ENCODE measurements at places on chromosomes 7 and 10.

DNA sequence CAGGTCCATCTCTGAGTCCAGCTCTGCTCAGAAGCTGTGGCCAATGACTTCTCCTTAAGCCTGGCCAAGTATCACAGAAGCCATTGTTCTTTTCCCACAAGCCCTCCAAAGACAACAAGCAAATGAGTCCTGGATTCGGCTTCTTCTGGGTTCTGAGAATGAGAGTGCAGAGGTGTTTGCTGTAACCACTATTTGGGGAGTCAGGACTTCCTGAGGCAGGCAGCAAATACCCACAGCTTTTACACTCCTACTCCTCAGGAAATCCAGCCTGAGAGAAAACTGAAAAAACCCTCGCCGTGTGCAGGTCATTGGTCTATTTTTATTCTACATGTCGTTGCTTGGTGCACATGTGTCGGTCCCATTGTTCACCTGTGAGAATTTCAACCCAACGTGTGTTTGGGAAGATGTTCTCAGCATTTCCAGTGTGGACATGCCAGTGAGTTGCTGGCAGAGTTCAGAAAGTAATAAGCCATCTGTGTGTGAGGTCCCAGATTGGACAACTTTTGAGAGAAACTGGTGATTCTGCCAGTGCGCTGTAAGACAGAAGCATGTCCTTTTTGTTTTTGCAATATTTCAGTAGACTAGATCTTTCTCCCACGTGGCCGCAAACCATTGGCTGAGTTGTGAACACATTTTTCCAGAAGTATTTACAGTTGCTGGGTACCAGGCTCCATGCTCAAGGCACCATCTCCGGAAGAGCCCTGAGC lies 121.6 kb upstream of the LYZL2 start:
- no peak for ATAC-seq

DNA sequence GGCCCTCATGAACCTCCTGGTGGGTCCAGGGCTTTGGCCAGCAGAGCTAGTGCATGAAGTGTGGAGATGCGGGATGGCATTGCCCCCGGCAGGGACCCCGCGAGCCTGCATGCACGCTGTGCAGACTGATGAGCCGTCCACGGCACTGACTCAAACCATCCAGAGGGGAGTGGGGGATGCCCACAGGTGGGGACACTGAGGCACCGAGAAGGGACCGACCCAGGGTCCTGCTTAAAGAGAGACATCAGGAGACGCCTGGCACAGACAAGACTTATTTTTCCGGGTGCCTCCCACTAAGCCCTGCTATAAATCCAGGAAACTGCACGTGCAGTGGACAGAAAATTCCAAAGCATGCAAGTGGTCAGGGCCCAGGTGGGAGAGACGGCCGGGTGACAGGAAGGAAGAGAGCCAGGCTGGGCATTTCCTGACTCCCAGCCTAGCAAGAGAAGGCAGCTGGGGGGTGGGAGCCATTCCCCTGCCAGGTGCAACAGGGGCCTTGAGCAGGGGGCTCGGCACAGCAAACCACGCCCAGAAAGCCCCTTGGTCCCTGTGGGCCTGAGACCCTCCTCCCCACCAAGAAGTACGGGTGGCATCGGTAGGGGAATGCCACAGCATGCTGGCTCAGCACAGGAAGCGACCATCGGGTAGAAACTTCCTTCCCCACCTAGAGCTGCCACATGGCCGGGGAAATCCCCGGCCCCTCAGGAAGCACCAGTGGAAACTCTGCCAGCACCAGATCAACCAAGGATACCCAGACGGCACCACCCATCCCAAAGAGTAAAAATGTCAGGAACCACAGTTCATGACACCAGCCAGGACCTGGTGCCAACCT lies 91.5 kb downstream of the FOXL3 start:
- ATAC-seq = no peak

- ATAC-seq = peak; percentile 72
Measured at GRCh38 chr10:113854761-113855588, 514 bp downstream of the NHLRC2 start.

DNA sequence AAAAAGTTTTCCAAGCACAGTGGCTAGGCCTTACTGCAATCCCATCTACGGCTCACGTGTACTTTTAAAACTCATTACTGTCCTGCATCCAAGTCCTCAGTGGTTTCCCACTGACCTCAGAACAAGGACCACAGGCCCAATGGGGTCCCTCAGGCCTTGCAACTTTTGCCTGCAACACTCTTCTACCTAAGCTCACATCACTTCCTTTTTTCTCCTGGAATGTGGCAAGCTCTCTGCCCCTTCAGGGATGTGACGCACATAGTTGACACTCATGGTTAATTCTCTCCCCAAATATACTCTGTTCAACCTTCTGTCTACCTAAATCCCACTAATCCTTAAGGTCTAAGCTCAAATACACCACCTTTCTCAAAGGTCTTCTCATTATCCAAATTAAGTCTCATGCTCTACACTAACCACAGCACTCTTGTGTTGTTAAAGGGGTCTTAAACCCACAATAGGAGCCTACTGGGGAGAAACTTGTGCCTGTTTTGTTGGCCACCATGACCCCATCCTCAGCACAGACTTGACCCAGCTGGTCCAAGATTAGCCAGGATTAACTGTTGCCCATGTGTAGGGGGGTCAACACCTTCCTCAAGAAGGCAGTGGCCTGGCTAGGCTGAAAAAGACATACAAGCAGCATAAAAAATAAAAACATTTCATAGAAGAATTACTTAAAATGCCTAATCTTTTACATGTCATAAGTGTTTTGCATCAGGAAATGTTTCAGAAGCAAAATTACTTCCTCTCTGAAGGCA lies 15.2 kb downstream of the HNRNPF start:
- no peak for ATAC-seq

DNA sequence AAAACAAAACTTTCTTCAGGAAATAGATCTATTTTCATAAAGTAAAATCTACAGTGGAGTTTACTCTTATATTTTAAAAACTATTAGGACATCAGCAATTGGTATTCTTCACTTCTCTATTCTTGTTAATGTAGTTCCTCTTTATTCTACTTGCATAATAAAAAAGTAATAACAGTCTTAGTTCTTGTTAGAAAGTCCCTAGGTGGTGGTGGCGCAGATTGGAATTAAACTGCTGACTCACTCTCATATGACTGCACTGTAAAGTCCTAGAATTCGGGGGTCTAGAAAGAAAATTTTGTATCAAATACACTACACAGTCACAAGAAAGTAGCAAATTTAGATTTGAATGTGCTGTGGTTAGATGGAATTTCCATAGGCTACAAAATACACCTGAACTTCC lies 44.6 kb upstream of the TES start:
- peak; percentile 43 for ATAC-seq

GRCh38 chr7:138804618-138805017 lies 6.6 kb upstream of the ATP6V0A4 start:
- ATAC-seq = no peak

- no peak for ATAC-seq
Measured at GRCh38 chr7:96591900-96592676, 117.6 kb downstream of the SEM1 start.

GRCh38 chr10:114380060-114380459 lies 24.2 kb downstream of the AFAP1L2 start:
- ATAC-seq = no peak

GRCh38 chr10:117005527-117006055 lies 604 bp upstream of the SHTN1 start:
- no peak for ATAC-seq

DNA sequence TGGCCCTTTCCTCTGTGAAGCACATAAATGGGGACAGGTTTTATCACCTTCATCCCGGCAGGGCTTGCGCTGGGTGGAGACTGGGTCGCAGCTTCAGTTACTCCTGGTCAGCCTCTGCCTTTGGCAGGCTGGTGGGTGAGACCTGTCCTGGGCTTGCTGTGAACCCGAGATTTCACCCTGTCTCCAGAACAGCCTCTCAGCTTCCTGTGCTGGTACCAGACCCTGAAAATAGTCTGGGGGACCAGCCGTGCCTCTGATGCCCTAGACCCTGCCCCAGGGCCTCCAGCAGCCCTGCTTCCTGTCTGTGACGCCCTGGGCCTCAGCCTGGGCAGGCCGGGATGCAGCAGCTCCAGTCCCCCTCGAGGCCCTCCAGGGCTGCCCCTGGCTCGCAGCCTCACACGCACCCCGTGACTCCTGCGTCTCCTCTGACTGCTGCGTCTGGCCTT lies 13.2 kb upstream of the PWWP2B start:
- no peak for ATAC-seq

GRCh38 chr7:126178865-126179264 lies 1073.9 kb downstream of the GRM8 start:
- ATAC-seq = no peak

- ATAC-seq = no peak
Measured at GRCh38 chr7:129389829-129390228, 44.4 kb upstream of the STRIP2 start.

DNA sequence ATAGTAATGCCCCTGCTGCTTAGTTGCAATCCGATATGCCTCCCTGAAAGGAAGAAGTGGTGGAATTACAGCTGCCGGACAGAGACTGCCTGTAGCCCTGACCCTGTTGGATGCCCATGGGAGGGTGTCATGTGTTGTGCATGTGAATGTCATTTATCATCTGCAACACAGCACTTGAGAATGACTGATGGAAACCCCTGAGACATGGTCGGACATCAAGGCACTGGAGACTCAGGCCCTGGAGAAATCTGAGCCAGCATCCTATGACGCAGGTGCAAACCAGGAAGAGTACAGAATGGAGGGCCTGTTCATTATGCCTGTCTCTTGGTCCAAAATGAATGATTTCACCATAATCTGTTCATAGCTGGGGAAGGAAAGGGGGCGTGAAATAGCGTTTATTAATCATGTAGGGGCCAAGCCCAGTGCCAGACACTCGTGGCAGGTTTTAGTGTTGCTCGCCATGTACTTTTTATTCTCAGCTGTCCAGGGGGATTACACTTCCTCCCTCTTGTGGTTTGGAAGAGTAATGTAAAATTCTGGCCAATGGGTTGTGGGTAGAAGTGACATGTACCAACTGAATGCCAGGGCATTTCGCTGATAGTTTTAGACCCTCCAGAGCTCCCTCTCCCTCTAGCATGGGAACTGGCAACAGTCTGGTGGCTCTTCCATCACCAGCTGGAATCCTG lies 23.0 kb upstream of the LEP start:
- no peak for ATAC-seq

GRCh38 chr10:9792181-9792580 lies 1225.5 kb upstream of the CELF2 start:
- no peak for ATAC-seq

DNA sequence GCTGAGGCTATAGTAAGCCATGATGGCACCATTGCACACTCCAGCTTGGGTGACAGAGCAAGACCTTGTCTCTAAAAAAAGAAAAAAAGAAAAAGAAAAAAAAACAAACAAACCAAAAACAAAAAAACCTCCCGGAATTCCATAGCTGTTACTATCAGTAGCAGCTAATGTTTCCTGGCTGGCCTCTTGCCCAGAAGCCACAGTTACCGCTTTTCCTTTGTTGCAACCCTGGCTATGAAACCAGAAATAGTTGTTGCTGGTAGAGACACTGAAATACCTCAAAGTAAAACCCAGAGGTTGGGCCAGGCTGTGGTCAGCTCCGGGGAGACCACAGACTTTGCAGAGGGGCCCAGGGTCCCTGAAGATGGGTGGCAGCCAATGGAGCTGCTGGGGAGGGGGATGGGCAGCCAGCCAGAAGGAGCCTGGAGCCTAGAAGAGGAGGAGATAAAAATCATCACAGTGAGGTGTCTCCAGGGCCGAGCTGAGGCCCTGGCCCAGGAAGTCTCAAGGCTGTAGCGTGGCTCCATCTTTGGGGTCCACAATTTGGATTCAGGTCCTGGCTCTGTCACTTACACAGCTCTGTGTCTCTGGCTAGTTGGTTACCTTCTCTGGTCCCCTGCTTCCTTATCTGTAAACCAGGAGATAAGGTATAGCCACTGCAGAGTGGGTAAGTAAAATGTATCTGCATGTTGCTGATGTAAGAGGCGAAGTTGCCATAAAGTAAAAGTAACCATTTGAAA lies 3.4 kb upstream of the CHST12 start:
- peak; percentile 26 for ATAC-seq

GRCh38 chr10:100776671-100777070 lies 31.3 kb downstream of the PAX2 start:
- ATAC-seq = no peak

DNA sequence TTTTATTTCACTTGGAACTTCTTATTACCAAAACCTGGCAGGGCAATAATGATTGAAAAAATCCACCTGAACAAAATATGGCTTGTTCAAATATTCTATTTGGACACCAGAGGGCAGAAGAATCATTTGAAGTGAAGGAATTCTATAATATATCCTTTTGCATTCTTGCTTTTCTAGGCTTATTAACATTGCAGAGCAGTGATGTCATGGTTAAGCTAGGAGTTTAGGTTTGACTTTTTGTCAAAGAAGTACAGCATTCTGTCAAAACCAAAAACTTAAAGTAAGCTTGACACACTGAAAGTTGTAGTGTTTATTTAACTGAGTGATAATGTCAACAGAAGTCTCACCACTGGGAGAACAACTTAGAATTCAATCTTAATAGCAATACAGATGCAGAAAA lies 156.0 kb downstream of the SEMA3D start:
- ATAC-seq = no peak

- no peak for ATAC-seq
Measured at GRCh38 chr10:13587391-13587790, 626 bp downstream of the PRPF18 start.

DNA sequence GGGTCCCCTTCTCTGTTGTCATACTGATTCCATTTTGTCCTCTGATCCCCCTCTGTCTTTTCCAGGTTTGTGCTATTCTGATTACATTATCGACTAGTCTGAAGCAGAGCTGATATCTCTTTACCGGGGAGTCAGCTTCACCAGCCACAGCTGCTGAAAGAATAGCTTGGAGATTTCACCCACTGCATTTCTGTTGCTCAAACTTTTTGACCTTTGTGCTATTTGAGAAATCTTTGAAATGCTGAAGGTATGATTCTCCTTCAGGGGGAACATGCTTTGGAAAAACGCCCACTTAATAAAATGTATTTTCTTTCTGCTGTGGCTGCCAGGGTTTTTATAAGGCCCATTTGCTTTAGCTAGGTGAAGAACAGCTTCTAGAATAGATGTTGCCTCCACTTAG lies 197.8 kb upstream of the TCF7L2 start:
- no peak for ATAC-seq

- no peak for ATAC-seq
Measured at GRCh38 chr10:33325929-33326328, 8.5 kb downstream of the NRP1 start.

GRCh38 chr7:81707966-81708365 lies 61.9 kb downstream of the HGF start:
- ATAC-seq = no peak

GRCh38 chr7:78594156-78594555 lies 795.6 kb downstream of the PHTF2 start:
- no peak for ATAC-seq

DNA sequence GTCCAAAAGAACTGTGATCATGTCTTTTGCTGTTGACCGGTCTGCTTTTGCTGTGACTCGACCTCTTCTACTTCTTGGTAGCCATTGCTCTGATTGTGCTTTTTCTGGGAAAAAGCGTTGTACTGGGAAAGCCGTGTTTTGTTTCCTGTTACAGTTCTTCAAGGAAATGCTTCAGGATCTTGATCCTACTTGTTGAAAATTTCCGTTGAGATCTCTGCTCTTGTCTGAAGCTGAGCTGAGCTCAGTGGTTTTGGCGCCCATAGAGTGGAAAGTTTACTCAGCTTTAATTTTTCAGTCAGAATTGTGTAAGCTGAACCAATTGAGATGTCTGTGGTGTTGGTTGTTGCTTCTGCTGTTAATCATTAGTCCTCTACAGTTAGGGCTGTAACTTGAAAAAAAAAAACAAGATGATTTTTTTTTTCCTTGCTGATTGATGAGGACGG lies 302.2 kb downstream of the CCDC3 start:
- peak; percentile 48 for ATAC-seq

Data from gastroesophageal sphincter (tissue), 4 donors.